ENCODE measurements at places on chromosomes 2 and 18.

GRCh38 chr2:47266939-47267710 is 112.0 kb upstream of the STPG4 start:
- no peak for DNase-seq

DNA sequence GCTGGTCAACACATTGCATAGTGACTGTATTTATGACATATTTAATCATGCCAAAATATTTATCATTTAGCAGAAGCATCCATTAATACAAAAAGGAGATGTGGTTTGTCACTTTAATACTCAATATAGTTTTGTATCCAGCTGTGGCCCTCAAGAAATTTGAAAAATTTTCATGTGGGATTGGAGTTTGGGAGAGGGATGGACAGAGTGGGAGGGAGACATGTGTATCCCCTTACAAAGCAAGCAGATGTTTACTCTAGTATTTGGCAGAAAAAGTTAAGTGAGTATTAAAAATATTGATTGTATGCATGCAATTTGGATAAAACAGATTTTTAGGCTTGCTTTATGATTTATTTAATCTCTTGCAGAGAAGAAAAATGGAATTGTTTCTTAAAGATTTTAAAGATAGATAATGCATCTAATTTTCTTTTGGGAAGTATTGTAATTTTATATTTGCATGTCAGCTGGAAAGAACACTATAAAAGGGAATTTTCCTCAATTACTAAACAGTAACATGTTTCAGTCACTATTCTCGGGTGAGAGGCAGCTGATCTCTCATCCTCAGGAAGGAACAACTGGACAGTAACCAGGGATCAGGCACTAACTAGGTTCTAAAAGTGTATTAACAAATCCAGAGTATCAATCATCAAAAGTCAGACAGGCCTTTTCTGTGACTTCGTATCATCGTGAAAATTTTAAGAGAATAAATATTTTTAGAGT is 1184.7 kb upstream of the NXPH2 start:
- no peak for DNase-seq

GRCh38 chr18:44130376-44130942 is 550.2 kb upstream of the SETBP1 start:
- DNase-seq: no peak

- DNase-seq: no peak
These were observed 62.0 kb downstream of the MAP3K20 start for GRCh38 chr2:173137610-173138009.

DNA sequence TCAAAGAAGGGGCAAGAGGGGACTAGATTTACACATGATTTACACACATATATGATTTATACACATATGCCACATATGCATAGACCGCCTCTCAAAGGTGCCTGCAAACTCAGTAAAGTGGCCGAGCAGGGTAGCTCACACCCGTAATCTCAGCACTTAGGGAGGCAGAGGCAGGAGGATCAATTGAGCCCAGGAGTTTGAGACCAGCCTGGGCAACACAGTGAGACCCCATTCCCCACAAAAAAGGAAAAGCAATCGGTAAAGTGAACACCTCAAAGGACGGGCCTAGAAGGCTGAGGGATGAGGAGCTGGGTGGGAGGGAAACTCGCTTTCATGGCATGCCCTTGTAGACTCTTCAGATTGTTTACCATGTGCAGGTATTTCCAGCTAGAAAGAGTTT is 5.1 kb downstream of the ANKRD39 start:
- DNase-seq: no peak

- DNase-seq: no peak
These were observed 83.8 kb upstream of the FAM237A start for GRCh38 chr2:206558492-206558891.

All from activated CD8-positive, alpha-beta memory T cell treated with anti-CD3 and anti-CD28 coated beads for 1 hour (primary cell).